Activated naive CD4-positive, alpha-beta T cell treated with anti-CD3 and anti-CD28 coated beads, Interleukin-2, amount 50 U/mL, for 16 hours (primary cell): ENCODE measurements at places on chromosomes 2 and 18.

DNA sequence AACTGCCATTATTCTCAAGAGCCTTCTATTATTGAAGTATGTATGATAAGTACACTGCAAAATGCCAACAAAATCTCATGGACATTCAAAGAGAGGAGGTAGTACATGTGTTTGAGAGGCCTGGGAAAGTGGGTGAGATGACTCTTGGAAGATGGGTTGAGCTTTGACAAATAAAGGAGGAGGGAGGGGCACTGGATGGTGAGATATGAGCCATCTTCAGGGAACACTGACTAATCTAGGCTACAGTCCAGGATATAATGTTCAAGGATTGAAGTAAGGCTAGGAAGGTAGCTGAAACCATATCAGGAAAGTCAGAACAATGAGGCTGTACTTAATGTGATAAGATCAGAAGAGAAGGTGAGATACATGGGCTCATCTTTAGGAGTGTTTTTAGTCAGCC, 559.7 kb downstream of the ZEB2 start:
- DNase-seq, result no peak

DNA sequence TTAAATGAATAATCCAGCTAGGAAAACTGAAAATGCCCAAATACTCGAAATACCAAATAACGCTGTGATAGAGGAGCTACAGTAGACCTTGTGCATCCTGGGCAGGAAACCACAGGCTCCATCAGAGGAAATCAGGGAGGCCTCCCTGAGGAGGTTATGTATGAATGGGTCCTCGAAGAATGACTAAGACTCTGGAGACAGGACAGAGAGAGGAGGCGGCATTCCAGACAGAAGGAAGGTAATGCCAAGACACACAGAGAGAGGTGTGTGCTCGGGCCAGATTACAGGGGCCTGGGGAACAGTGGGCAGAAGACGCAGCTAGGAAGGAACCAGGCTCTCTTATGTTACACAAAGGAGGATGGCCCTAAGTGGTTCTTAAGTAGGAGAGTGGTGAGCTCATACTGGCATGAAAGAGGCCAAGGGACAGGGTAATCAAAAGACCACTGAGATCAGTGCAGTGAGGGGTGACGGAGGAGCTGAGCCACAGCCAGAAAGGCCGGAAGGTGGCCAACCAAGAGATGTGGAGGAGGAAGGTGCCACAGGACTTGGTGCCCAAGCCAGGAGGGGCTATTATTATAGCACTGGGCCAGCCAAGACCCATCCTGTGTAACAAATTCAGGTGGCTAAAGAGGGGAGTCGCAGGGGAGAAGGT, 9.9 kb downstream of the ST3GAL5 start:
- no peak for DNase-seq

DNA sequence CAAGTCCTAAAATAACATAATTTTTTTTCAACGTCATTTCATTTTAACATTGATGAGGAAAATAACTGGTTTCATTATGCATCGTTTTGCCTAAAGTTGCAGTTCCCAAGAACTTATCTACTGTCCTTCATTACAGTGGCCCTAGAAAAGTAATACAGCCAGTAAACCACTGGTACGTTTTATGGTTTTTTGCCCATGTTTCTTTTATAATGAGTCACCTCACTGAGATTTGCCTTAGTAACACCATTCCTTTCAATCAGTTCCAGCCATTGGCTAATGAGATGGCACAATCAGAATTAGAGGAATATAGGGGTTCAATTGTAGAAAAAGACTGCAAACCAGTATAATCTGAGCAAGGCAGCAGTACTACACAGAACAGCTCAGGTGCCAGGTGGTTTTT, 422.6 kb upstream of the LYPD1 start:
- no peak for DNase-seq

DNA sequence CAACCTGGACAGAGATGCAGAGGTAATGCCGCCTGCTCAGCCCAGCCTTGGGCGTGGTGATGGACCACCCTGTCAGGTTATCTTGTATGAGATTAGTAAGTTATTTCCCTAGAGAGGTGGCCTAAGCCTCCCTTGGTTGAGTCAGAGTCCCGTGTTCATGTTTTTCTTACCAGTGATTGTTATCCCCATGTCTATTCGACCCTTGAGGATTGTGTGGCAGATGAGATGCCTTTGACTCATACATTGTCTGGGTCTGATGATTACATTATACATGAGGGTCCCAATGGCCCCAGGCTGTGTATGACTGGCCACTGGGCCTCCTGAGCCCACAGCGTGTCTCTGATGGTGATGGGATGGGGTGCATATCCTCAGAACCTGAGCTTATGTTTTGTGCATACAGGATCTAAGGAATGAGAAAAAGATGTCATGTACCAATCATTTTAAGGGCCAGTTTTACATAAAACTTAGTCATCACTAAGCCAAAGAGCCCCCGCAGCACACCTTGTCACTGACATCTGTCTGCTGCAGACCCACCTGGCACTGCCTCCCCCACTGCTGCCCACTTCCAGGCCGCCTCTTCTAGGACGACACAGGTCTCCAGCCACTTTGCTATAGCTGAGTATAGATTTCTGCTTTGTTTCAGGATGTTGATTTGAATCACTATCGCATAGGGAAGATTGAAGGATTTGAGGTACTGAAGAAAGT, 7.7 kb downstream of the PPP1R7 start:
- no peak for DNase-seq

DNA sequence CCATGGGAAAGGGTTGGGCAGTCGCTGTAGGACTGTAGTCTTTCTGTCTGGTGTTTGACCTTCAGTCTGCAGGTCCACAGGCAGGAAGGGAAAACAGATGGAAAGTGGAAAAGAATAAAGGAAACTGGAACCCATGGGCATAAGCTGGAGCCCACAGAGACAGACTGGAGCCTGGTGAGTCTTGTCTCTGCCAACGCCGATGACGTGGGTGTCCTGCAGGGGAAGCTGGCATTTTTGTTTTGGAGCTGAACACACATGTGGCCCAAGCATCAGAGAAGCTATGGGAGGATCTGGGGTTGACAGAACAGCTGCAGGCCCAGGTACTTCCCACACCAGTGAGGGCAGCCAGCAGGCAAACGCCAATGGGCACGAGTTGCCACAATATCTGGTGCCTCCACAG, 28.2 kb upstream of the SOCS6 start:
- DNase-seq, result no peak

GRCh38 chr18:75183973-75184493, 24.9 kb downstream of the PTGR3 start:
- no peak for DNase-seq

DNA sequence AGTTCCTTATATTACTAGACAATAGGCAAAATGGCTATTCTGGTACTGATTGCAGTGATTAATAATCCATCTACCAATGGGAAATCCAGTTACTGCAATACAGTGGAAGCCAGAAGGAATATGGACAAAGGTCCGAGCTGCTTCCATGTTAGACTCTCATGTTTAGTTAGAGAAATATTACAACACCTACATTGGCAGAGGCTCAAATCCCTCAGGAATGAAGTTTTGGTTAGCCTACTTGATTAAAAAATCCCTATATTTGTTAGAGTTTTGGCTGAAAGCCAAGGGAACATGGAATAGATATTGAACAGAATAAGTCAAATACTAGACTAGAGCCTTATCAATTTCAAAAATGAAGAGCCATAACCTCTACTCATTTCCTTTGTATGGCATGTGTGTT, 48.5 kb downstream of the ARL6IP6 start:
- DNase-seq, result no peak

DNA sequence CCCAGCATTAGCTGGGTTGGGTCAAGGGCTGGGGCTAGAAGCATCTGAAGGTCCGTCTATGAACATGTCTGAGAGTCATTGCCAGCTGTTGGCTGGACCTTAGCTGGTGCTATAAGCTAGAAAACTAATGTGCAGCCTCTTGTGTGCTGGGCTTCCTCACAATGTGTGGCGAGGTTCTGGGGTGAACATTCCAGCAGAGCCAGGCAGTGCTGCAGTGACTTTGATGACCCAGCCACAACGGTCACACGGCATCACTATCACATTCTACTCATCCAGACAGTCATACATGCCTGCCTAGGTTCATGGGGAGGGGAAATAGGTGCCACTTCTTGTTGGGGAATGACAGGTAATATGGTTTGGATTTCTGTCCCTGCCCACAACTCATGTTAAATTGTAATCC, 260.5 kb downstream of the CYP26B1 start:
- no peak for DNase-seq

DNA sequence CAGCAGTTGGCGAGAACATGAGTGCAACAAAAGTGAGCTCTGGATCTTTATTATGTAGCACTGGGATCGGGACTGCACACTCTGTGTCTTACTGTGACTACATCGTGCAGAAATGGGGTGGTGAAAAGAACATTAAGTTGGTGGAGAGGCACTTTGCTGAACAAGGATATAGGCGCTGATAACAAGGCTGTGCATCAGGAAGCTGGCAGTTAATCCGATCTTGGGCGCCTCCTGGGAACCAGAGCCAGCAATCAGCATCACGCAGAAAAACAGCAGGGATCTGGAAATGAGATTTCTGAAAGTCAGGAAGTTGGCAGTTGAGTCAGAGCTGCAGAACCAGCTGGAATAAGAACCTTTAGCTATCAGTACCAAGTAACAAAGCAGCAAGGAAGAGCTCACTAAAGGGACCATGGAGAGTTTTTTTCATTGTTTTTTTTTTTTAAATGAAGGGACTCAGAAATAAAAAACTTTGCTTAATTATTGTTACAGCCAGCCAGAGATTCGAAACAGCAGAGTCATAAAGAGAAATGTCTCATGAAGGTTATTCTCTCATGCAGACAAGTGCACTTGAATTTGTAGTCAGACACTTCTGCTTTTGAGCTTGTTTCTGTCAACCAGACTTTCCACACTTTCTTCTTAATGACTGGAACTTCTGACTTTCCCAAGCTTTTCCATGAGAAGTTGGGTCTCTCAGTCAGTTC, 22.8 kb upstream of the MYO3B start:
- no peak for DNase-seq

DNA sequence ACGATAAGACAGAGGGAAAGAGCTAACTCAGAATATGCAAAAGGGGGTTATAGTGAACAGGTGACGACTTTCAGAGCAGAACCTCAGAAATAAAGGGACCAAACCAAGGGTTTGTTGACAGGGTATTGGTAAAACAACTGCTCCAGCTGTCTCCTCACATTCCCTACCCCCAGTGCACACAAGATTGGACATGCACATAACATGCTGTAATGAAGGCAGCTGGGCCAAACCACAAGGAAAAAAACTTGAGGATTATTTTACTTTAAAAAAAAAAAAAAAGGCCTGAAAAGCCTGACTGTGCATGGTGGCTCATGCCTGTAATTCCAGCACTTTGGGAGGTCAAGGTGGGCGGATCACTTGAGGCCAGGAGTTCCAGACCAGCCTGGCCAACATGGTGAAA, 3.5 kb downstream of the RBM43 start:
- DNase-seq, result no peak

DNA sequence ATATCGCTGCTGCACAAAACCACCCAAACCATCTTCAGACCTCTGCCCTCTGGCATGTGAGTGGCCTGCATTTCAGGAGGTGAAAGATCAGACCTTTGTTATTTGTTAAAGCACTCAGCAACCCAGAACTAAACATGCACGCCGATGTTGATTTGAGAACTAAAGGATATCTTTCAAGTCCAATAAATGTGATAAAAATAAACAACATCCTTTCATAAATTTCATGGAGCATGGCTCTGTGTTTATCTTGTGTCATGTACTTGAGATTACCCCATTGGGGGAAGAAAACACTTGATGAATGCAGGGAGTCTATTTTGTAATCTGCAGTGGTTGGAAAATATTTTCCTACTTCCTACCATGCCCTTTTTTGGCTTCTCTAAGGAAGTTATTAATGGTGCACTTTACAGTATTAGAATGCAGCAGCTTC, 70.8 kb upstream of the GATA6 start:
- no peak for DNase-seq

DNA sequence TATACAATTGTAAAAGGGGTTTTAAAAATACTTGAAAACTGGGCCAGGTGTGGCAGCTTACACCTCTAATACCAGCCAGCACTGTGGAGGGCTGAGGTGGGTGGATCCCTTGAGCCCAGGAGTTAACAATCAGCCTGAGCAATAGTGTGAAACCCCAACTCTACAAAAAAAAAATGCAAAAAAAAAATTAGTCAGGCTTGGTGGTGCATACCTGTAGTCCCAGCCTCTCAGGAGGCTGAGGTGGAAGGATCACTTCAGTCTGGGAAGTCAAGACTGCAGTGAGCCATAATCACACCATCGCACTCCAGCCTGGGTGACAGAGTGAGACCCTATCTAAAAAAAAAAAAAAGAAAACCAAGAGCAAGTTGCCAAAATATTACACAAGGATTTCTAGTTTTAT, 182.7 kb downstream of the UBE2E3 start:
- DNase-seq, result peak; percentile 13

GRCh38 chr18:926946-927345, 22.3 kb downstream of the ADCYAP1 start:
- DNase-seq, result no peak

- no peak for DNase-seq
These were observed 378.4 kb upstream of the PIK3C3 start for GRCh38 chr18:41576643-41577042.

DNA sequence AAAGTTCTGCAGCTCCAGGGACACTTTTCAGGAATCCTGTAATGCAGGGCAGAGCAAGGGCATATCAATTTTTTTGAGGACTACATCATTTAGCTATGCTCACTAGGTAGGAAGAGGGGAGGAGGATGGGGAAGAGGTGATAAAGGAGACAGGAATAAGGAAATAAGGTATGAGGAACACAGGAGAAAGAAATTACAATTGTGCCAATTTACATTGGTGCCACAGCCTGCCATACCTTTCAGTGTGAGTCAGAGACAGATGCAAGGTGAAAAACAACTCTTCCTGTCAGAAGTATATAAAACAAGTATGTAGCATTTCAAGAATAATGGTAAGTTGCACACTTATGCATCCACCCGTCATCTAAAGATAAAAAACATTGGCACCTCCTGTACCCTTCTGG, 5.4 kb upstream of the MRPS9 start:
- DNase-seq, result no peak

DNA sequence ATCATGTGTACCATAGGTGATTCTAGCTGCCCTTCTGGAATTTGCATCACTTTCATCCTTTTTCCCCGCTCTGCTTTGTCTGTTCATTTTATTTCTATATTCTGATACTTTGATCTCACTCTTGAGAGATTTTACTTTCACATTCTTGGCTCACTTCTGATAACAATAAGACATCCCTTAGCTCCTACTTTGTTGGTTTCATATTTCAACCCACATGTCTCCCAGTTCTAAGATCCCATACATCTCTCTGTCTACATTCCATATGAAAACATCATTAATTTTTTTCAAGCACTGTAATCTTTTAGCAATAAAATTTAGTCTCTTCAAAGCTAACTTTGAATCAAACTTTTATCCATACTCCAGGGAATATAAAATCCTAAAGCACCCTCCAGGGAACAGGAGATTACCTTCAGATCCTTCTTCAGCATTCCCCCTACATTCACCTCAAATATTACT, 75.6 kb downstream of the COL3A1 start:
- no peak for DNase-seq

GRCh38 chr2:116142644-116143227, 1671.8 kb upstream of the DDX18 start:
- no peak for DNase-seq
